Chondrocyte (in vitro differentiated cells): ENCODE measurements at places on chromosomes 1 and 21.

DNA sequence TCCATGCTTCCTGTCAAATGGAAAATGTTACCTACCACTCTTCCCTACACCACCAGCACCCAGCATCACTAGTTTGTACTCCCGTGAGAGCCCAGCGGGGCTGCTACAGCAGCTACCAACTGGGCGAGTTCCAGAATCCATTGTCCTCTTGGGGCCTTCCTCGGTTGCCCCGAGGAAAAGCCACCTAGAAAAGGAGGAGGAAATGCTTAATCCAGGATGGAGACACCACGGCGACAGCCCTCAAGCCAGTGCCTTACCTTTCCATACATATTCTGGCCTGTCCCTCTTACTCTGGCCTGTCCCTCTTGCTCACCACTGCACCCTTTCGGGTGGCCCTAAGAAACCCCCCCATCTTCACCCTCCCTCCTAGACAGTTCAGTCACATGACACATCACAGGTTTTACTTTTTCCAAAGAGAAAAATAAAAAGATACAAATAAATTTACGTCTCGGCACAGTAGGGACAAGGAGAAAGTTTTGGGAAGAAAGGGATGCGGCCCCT is 478 bp downstream of the RIT1 start:
- DNase-seq = no peak

DNA sequence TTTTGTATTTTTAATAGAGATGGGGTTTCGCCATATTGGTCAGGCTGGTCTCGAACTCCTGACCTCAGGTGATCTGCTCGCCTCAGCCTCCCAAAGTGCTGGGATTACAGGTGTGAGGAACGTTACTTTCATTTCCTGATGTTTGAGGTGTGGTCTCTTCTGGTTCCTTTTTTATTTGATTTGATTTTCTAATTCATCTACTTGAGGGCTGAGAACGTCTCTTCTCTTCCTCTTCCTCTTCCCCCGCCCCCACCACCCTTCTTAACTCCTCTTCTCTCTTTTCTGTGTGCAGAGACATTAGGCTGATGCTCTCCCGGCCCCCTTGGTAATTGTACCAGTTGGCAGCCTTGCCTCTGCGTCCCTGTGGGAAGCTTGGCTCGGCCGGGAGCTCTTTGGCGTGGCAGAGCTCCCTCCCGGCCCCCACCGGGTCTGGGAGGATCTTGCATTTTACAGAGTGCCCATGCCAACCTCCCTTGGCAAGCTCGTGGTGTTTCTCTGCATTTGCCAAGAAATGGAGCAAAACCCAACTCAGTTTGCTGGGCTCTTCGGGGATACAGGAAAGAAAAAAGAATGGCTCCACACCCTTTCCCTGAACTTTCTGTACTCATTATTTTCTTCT is 19.9 kb downstream of the CRYAA start:
- DNase-seq = no peak

- no peak for DNase-seq
These were observed 83.8 kb downstream of the ZC3H11B start for GRCh38 chr1:219529116-219529515.

DNA sequence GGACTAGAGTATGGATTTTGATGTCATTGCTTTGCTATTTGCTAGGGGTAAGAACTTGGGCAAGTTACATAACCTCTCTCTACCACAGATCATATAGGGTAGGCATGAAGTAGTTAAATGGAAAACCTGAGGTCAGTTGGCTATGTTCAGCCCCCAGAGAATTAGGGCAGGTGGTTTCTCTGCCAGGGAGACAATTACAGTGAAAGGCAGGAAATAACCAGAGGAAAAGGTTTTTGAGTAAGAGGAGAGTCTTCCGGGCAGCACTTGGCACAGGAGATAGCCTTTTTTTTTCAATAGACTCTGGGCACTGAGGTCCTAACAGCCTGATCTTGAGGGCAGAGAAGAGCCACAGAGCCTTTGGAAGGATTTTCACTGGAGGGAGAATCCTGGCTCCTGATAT is 16.7 kb upstream of the SERBP1 start:
- DNase-seq = no peak

- DNase-seq = no peak
These were observed 50.2 kb downstream of the SLC25A24 start for GRCh38 chr1:108149796-108150467.

DNA sequence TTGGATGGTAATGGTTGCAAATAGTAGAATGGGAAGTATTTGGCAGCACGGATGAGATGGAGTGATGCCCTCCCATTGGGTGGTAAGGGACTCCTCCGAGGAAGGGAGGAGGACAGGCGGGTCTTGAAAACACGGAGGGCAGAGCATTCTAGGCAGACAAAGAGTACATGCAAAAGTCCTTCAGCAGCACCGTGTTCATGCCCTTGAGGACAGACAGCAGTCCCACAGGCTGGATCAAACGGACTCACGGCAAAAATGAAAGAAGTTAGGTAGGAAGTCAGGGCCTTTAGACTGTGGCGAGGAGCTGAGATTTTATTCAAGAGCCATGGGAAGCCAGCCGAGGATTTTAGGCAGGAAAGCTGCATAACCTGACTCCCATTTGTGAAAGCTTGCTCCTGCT is 253.9 kb downstream of the RHOU start:
- no peak for DNase-seq

GRCh38 chr1:172122381-172122780 is 281.1 kb downstream of the DNM3 start:
- DNase-seq = no peak

DNA sequence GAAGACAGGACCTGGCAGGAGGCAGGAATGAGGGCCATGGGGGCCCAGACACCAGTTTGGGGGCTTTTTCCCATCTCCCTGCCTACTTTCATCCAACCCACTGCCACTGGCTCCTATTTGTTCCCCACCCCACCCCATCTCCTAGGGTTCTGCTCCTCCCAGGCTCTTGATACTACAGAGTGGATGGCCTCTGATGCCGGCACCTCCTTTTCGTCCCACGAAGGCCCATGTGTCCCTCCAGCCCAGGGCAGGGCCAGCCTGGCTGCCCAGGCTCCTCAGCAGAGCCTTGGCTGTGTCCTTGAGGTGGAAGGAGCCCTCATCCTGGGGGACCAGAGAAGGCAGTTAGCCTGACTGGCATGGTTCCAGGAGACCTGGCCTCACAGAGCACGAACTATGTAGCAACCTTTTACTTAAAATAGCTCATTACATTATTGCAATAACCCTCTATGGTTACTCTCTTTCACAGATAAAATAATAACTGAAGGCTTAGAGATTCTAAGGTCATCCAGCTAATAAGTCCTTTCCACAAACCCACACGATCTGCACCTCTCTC is 3.5 kb downstream of the POMGNT1 start:
- no peak for DNase-seq

- DNase-seq = no peak
These were observed 109.2 kb downstream of the CSMD2 start for GRCh38 chr1:34055818-34056217.

DNA sequence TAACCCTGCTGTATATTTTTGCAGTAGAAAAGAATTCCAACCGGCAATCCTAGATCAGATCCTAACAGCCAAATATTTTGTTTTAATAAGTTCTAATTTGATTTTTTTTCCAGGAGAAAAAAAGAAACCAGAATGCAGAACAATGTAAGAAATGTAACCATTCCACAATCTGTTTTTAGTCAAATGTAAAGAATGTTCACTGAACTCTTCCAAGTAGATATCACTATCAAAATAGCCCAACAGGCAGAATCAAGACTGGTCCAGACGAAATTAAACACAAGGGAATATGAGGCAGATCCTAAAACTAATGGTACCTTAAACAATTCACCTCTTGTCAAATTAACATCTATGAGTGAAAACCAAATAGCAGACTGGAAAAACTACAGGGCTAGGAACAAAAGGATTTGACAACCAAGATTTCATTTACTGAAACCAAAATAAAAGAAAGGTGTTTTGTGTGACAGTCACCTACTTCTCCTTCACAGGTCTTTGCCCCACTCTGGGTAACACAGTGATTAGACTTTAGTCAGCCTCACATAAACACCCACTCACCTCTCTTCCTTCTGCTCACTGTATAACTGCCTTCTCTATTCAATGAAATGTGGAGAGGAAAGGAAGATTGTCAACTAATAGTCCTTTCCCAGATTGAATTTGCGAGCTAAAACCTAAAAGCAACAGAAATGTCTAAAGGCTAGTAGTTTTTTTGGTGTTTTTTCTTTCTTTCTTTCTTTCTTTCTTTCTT is 137.9 kb downstream of the FAF1 start:
- DNase-seq = no peak

DNA sequence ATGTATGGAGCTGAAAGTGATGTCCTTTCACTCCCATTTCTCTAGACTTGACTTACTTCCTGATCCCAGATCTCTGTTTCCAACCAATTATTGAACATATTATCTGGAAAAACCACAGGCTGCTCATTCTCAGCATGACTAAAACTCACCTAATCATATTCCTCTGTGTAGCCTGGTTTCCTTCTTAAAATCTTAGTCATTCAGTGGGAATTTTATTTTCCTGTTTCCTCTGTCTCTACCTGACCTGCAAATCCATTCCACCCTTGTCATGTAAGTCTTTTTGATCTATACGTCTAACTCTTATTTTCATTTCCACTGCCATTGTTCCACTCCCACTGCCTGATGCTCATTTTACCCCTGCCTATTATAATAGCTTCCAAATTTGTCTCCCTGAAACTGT is 67.9 kb upstream of the APOBEC4 start:
- no peak for DNase-seq

DNA sequence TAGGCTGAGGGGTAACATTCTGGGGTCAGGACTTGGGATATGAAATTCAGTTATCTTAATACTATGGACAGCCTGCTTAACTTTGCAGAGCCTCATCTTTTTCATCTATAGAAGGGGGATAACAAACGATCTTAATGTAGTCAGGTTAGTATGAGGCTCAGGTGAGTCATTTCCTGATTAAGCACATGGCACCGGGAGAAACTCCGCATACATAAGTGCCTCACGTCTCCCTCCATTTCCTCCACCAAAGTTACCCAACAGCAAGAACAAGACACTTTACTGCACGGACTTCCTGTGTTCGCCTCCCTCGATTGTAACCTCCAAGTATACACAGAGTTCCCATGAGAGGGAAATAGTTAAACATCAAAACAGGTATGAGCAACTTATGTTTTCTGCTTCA is 112.7 kb upstream of the COA6 start:
- no peak for DNase-seq

DNA sequence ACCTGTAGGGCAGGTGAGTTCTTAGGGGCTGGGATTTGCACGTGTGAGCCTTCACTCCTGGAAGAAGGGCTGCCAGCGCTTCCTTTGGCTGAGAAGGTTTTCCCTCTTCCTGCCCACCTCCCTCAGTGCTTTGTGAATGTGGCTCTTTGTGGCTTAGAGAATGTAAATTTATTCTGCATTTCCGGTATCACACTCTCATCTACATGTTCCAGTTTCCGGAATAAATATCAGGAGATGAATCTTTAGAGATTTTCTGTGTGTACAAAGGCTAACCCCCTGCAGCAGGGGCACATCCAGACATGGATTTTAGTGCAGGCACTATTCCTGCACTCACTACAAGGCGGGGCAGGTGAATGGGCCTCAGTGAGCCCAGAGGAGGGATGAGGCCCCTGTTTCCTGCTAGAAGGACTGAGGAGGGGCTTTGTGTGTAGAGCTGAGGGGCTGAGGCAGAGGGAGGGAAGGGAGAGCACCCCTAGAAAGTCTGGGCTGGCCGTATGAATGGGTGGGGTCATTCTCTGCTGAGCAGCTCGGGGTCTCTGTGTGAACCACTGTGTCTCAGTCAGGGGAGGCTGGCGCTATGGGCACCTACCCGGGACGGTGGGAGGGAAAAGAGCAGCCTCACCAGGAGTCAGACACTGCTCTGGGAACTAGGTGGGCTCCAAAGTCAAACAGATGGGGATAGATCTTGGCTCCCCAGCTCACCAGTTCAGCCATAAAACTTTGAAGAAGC is 207.5 kb downstream of the MATN1 start:
- peak; percentile 50 for DNase-seq

- no peak for DNase-seq
These were observed 79.5 kb downstream of the DISC1 start for GRCh38 chr1:231705806-231706760.

DNA sequence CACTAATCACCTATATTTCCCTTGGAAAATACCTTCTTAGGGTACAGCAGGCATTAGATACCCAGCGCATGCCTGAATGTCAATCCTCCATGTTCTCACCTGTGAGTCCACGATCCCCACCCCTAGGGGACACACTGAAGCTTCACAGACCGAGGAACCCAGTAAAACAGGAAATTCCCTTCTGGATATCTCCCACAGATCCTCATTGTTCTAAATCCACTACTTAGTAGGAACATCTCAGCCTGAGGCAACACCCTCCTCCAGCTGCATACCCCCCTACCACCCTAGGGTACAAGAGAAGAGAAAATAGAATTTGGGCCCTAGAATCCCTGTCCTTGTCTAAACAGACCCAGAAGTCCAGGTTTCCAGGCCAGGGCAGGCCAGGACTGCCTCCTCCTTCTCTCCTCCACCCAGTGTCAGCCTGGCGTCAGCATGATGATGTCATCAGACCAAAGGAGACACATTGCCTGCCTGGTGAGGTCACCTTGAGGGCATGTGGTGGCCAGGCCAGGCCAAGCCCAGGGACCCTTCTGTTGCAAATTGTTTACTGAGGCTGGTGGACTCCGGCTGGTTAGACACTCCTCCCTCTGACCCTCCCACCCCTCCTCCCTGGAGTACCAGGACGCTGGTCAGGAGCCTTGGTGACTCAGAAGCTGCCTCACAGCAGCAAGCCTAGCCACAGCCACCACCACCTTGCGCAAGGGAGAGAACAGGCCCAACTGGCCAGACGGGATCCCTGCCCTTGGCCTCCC is 6.2 kb downstream of the NECTIN4 start:
- DNase-seq = no peak

GRCh38 chr1:39034114-39034654 is 8.0 kb downstream of the NDUFS5 start:
- DNase-seq = no peak

DNA sequence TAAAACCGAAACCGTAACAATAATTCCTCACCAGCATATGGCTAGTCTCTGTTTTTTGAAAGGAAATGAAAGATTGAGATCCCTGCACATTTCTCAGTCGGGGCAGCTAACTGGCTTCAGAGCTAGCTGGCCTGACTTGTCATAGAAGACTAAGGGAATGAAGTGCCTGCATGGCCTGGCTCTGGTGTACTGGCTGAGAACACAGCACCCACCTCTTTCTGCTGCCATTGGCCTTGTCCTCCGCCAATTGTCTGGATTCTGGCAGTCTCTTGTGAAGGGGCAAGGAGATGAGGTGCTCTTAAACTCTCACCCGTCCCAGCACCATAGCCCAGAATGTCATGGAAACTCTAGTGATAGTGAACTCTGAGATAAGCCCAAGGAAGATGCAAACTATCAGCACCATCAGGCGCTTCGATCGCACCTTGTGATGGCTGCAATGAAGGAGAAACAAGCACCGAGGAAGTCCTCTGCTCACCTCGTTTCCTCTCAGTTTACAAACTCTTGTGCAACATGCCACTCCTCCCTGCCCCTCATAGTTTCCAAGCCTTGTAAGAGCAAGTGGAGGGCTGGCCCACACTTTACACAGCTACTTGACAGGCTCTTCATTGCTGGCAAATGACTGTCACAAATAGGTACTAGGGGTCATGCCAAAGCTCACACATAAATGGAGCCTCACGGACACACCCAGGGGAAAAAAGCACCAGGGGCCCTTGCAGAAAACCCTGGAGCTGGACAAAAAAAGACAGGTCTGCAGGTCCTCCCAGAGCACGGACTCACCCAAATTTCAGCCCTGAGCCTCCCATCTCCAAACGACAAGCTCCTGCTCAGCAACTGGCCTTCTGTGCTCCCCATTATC is 16.4 kb downstream of the INPP5B start:
- DNase-seq = peak; percentile 27

GRCh38 chr1:6948861-6949260 is 163.6 kb downstream of the CAMTA1 start:
- DNase-seq = no peak
